ENCODE measurements at places on chromosomes 2 and 18. TPM values are rescaled to one million over a fixed set of nuclear protein-coding genes. Genes with fewer than 3 reads are reported as not detected.

CENPA gene
- not detected for total RNA-seq

PSMA8 gene
- not detected for total RNA-seq

PIEZO2 gene
- total RNA-seq: 7.5 TPM

DNER gene
- total RNA-seq: 1.9 TPM

- no peak for DNase-seq
Observed at GRCh38 chr2:33136566-33136965, 189.8 kb downstream of the LTBP1 start.

- no peak for DNase-seq
Observed at GRCh38 chr2:176160251-176160985, 3.3 kb downstream of the HOXD3 start.

- DNase-seq: no peak
Observed at GRCh38 chr2:192148241-192148619, 46.5 kb downstream of the TMEFF2 start.

DNA sequence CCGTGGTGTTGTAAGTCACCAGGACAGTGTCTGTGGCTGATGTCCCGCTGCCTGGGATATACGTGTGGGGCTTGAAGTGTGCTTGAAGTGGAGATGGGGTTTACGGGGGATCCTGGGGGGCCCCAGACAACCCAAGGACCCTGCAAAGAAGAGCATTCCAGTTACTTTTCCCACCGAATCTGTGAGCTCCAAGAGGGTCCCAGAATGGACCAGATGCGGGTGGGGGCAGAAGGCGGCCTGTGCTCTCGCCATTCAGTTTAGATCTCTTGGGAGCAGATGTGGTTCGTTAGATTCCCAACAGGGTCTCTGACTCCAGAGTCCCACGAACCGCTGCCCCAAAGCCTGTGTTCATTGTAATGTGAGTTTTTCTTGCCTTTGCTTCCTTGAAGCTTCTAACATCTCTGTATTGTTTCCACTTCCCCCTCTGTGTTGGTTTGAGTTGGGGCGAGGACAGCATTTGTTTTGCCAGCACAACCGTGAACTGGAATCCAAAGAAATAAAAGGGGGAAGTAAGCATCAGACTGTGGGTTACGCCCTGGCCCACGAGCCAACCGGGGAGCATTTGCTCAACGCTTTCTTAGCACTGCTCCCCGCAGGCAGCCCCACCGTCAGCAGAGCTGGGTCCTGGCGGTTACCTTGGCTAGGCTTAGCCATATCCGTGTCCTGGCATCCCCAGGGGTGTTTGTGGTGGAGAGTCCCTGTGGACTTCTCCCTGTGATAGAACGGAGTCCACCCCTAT lies 92.1 kb downstream of the SH3BP4 start:
- DNase-seq: no peak

DNA sequence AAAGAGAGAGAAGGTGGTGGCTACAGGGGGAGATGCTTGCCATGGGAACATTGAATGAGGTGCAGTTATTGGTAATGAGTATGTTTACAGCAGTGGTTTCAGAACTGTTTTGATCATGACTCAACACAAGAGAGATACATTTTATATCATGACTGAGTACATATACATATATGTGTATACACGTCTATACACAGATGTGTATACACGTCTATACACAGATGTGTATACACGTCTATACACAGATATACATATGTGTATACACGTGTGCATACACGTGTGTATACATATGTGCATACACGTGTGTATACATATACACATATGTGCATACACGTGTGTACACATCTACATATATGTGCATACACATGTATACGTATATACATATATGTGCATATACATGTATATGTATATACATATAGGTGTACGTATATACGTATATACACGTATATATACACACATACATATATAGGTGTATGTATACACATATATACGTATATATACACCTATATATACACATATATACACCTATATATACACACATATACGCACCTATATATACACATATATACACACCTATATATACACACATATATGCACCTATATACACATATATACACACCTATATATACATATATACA lies 518.5 kb downstream of the TSN start:
- DNase-seq: no peak

GRCh38 chr18:39622431-39622830 lies 2056.8 kb upstream of the CELF4 start:
- no peak for DNase-seq

DNA sequence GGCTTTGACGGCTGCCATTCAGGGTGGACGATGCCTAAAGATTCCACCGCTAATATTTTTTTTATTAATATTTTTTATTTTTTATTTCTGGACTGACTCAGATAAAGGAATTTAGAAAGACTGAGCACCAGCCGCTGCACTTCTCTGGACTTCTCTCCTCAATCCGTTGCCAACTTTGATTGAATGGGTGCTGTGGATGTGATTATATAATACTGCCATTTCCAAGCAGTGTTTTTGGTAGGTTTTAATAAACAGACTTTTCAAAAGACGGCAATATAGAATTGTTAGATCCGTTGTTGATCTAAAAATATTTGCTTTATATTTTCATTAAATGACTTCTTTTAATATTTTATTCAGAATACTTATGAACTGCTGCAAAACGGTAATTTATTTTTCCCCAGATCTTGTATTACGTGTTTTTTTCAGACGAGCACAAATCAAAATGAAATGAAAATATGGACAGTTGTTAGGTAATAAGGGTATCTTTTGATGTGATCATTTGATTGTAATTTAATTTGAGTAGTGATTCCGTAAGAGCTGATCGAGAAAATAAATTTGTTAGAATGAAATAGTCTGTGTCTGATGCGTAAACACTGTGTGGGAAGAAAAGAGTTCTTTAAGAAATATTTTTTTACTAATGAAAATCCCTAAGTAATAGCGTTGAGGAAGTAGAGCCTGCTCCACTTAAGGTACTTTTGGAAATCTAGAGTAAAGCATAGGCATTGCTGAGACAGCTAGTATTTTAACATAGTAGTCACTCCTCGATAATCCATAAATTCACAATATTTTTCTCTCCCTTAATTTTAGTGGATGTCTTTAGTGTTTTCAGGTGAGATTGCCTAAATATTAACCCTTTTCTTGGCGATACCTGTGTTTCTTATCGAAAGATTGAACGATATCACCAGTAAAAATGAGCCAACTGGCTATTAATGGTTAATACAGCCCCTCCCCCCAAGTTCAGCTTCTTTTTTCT lies 4.4 kb downstream of the POU3F3 start:
- no peak for DNase-seq

DNA sequence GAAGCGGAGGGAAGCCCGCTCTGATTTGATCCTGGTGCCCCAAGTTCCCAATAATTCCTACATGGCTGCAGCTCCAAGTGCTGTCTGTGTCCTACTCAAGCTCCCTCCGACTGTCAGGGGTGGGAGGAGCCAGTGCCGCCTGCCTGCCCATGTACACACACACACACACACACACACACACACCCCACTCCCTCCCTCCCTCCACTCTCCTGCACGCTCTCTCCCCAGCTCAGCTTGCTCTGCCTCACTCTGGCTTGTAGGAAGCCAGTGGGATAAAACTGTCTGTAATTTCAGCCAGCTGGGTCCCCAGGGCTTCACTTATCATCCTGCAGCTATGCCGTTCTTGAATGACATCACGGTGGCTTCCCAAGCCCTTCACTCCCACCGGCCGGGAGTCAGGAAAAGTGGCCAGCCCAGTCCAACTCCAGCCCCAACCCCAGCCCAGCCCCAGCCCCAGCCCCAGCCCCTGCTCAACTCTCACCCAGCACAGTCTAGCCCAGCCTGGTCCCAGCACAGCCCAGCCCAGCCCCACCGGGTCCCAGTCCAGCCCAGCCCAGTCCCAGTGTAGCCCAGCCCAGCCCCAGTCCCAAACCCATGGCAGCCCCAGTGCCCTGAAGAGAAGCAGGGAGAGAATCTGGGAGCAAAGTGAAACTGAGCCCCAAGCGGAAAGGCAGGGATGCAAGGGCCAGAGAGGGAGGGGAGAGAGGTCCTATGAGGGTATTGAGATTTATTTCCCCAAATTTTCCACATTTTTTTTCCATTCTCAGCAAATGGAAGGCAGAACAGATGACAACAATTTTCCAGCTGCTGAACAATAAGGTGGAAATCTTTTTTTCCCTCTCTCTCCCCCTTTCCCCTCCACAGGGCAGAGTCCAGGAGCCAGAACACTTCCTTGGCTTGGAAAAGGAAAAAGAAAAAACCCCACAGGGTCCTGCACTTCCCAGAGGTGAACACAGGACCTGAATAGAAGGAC lies 144.0 kb downstream of the TNS1 start:
- DNase-seq: peak; percentile 46

DNA sequence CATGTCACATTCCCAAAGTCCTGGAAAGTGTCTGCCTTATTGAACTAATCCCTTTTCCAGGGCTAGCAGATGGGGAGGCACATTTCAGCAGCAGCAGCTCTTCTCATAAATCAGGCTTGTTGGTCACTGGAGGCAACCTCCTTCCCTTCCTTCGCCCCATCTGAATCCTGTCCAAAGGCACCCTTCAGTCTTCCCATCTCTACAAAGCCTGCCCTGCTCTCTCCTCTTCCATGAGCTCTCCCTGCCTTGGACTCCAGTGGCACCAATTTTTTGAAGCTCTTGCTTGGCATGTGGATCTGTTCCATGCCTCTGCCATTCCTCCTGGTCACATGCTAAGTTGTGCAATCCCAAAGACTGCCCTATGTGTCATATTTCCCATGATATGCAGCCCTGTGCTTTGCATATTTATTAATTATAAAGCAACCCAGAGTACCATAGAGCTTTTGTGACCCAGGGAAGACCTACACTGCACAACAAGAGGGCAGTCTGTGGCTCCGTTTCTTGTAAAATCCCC lies 70.3 kb downstream of the ANTXR1 start:
- no peak for DNase-seq

GRCh38 chr2:108616751-108617161 lies 82.5 kb downstream of the LIMS1 start:
- DNase-seq: no peak

DNA sequence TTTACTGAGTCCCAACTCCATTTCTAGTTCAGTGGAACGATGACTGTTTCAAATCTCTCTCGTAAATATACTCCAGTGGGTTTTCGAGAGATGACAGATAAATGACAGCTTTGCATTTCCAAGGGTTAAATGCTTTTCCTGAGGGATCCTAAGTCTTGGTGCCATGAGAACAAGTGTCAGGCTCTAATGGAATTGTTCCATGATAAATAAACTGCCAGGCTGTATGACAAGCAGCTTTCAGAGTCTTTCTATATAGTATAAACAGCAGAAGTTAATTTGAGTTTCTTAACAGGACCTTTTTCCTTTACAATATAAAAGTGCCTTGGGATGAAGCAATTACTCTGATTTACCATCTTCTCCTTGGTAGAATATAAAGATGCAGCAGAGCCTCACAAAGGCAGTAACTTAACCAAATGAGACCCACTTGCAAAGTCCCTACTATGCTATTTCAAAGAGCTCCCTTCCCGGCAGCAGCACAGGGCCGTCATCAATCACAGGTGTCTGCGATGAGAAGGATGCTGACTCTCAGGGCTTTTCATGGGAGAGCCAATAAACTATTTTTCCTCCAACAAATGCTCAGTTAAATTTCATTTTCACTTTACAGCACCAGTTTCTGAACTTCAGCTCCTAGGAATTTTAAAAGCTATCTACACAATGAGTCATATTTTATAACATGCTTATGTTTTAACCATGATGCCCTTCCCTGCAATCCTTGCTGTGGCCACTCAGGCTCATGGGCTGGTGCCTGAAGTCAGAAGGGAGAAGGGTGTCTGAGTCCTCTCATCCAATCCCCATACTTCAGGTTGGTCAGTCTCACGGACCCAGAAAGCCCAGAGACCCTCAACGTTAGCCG lies 123.8 kb downstream of the AFF3 start:
- no peak for DNase-seq

DNA sequence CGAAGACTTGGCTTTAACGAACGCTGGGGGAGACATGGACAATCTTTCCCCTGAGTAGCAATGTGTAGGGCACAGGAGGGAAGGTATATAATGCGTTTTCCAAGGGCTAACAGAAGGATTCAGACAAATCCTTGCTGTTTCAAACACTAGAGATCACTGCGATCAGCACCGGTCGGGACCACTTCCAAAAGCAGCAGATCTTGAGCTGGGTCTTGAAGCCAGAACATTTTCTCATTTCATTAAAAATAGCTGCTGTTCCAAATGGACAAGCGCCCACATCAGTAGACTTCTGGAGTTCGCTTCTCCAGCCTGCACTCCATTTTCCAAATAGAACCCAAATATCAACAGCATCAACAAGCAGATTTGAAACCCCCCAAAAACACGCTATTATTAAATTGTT lies 65.1 kb upstream of the MAPRE2 start:
- DNase-seq: no peak

DNA sequence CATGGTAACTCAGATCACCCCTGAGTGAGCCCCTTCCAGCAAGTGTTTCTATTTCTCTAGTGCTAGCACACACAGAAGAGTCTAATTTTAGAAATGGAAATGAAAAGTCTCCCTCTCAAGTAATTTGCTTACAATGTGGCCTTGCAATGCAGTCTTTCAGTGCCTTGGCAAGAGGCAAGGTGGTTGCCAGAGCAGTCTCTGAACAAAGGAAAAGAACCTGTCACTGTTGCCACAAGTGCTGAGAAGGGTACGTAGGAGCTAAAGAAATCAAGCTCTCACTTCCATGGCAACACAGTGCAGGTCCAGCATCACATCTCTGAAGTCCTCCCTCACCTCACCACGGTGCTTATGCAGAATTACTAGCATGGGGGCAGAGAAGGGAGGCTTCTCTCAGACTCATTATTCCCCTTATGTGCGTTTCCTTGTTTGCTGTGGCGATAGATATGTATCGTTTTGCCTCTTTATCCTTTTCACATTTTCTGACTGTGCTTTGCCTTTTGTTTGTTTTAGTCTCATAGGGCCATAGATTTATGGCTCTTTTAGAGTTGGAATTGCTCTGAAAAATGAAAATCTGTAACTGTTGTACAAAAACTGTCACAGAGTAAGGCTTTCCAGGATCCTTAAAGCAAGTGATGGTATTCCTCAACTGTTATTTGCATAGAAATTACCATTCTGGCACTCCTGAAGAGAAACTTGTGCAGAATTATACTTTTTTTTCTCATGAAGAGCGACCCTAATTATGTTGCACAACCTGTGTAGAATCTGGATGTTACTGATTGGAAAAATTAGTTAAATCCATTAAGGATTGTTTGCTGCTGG lies 164.8 kb downstream of the CCDC85A start:
- no peak for DNase-seq

DNA sequence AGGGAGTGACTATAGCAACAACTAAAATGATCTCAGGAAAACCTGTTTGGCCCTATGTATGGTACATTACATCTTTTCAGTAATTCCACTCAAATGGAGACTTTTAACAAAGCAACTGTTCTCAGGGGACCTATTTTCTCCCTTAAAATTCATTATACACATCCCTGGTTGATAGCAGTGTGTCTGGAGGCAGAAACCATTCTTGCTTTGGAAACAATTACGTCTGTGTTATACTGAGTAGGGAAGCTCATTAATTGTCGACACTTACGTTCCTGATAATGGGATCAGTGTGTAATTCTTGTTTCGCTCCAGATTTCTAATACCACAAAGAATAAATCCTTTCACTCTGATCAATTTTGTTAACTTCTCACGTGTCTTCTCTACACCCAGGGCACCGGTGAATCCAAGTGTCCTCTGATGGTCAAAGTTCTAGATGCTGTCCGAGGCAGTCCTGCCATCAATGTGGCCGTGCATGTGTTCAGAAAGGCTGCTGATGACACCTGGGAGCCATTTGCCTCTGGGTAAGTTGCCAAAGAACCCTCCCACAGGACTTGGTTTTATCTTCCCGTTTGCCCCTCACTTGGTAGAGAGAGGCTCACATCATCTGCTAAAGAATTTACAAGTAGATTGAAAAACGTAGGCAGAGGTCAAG lies 955 bp downstream of the TTR start:
- DNase-seq: no peak

GRCh38 chr2:212032032-212032431 lies 506.6 kb downstream of the ERBB4 start:
- DNase-seq: no peak

All from transverse colon (tissue), 4 donors.